Posterior vena cava (tissue), 2 donors: ENCODE measurements at places on chromosomes 13 and 19.

DNA sequence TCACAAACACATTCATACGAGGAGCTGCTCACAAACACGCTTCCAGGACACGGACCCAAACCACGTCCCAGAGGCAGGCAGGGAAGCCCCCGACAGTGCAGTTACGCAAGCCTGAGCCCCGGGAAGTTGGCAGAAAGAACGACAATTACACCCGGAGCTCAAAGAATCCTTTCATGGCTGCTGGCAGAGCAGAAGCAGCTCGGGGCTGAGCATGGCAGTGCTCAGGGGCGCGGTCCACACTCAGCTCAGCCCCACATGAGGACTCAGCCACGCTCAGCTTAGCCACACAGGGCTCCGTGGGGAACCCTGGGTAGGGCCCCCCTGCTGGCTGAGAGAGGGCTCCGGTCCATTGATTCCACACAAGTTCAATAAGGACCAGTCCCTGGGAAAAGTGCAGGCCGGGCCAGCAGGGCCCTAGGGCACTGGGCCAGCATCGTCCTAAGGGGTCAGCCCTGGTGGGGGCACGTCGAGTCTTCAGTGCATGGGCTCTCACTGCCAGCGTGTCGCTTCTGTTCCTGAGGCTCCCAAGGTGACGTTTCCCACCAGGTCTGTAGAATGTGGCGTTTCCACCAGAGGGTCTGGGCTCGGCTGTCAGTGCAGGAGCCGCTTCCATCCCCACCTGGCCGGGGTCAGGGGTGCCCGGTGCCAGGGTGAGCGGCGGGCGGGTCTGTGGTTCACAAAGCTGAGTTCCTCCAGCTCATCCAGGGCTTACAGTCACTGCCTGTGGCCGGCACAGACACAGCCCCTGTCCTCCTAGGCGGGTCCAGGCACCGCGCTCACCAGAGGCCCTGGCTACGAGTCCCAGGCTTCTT is 23.1 kb downstream of the GAS6 start:
- peak; percentile 81 for DNase-seq

GRCh38 chr19:18384775-18385174 is 1.2 kb upstream of the GDF15 start:
- DNase-seq: no peak

GRCh38 chr19:15516363-15516762 is 8.0 kb downstream of the CYP4F22 start:
- no peak for DNase-seq

DNA sequence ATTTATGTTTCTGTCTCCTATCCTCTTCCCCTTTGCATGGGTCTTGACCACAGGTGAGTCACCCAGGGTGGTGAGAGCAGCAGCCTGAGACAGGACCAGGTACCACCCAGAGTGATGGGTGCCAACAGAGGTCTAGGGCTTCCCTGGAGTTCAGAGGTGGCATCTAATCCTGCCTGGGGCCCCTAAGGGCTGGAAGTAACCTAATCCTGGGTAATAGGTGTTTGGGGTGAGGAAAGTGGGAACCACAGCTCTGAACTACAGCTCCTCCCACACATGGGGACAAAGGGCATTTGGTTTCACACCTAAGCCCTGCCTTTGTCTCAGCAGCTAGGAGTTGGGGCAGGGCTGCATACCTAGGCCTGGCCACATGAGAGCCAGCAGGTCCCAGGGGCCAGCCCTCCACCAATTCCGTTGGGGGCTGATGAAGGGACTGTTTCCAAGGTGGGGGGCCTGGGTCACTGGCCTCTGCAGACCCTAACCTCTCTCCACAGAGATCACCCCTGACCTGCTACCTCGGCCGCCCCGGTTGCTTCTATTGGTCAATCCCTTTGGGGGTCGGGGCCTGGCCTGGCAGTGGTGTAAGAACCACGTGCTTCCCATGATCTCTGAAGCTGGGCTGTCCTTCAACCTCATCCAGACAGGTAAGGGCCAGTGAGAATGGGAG is 8.0 kb downstream of the SPHK2 start:
- DNase-seq: peak; percentile 80

DNA sequence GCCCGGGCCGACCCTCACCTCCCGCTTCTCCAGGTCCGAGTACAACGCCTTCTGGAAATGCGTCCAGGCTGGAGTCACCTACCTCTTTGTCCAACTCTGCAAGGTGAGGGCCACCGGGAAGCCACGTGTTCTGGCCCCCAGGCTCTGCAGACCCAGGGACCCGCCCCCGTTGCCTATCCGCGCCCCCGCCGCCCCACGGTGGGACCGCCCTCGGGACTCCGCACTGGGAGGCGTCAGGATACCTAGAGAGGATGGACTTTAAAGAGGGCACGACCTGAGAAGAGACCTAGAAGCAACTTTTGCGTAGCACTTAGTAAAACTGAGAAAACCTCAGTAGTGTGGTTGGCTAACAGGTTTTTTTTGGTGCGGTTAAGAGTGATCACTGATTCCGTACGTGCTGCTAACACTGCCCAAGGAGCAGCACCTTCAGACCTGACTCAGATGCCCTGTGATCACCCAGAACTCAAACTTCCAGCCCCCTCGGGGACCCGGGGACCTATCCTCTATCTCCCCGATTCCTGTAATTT is 492 bp downstream of the TMEM147 start:
- DNase-seq: no peak

GRCh38 chr19:3474010-3474409 is 6.3 kb downstream of the SMIM24 start:
- DNase-seq: no peak

DNA sequence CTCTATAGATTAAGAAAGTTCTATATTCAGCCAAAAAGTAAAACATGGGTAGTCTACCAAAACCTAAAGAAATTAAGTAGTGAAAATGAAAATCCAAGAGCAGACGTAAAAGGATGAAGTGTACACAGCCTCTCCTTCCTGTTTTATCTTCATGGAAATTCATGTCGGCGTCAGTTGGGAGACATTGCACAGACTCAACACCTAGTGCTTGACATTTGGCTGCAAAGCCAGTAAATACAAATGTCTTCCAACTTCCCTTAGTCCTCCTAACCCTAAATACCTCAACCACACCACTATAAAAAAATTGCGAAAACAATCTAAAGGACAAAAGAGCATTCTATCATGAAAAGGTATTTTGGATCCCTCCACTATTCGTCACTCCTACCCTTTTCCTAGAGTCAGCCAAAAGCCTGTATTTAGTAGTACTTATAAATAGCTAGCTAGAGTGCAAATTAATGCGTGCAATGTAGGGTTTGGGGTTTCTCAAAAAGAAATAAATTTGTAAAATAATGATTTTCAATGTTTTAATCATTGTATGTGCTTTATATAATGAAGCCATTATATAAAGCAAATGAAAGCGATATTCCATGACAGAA is 56.4 kb upstream of the TRPC4 start:
- DNase-seq: no peak

DNA sequence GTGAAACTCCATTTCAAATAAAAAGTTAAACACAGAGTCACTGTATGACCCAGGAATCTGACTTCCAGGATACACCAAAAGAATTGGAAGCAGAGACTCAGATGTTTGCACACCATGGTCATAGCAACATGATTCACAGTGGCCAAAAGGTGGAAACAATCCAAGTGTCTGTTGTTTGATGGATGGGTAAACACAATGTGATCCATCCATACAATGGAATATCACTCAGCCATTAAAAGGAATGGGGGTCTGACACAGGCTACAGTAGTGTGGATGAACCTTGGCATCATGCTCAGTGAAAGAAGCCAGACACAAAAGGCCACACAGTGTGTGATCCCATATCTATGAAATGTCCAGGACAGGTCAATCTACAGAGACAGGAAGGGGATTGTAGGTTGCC is 174.3 kb downstream of the PTPRS start:
- DNase-seq: no peak

DNA sequence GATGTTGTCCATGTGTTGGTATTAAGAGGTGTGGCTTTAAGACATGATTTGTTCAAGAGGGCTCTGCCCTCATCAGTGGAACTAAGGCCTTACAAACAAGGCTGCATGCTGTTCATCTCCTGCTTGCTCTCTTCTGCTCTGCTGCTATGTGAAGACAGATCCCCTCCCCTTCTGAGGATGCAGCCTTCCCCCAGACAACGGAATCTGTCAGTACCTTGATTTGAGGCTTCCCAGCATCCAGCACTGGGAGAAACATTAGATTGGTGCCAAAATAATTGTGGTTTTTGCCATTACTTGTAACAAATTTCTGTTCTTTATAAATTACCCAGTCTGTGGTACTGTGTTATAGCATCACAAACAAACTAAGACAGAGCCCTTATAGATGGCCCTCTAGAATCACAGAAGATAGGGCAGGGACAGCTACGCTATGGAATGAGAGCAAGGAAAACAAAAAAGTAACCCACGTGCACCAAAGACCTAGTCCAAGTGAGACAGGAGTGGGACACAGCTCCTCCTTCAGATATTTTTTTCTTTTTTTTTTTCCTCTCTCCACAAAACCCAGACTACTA is 151.5 kb upstream of the RXFP2 start:
- DNase-seq: no peak

- DNase-seq: no peak
These were observed 4.7 kb downstream of the RPL28 start for GRCh38 chr19:55390461-55390880.

GRCh38 chr19:13260883-13261653 is 110.9 kb downstream of the IER2 start:
- DNase-seq: no peak

- peak; percentile 94 for DNase-seq
These were observed 30.4 kb upstream of the CYP4F8 start for GRCh38 chr19:15584541-15585115.
